ENCODE measurements at places on chromosomes 3 and 15.

- DNase-seq, result no peak
These were observed 7.1 kb upstream of the PXK start for GRCh38 chr3:58325525-58325992.

DNA sequence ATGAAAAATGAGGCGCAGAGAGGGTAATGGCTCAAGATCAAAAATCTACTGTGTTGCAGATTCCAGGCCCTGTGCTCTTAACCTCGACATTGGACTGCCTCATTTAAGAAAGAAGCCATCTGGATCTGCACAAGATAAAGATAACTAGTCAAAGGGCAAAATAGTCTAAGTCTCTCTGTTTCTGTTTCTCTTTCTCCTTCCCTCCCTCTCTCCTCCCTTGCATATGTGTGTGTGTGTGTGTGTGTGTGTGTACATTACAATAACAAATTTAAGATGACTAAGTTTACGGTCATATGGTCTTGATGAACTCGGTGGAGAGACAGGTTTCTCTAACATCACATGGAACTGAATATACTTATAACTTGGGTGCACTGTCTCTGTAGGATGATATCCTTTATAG is 69.2 kb downstream of the MEIS2 start:
- DNase-seq, result no peak

GRCh38 chr15:60510006-60510405 is 31.1 kb upstream of the ICE2 start:
- DNase-seq, result no peak

GRCh38 chr15:36008719-36009118 is 462.8 kb upstream of the DPH6 start:
- no peak for DNase-seq

DNA sequence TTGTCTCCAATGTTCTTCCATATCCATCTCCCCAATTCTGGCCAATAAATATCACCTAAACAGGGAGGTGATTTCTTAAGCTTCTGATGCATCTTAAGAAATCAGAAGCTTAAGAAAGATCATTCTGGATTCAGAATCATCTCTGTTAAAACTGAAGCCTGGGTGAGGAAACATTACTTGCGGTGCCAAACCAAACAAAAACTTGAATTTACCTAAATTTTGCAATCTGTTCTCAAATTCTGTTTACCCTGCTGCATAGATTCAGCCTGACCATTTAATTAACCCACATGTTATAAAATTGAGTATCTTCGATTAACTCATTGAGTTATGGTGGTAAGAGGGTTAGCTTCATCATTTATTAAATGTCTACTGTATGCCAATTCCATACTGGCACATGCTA is 204.4 kb upstream of the ZNF385D start:
- DNase-seq, result no peak

- DNase-seq, result no peak
These were observed 36.5 kb downstream of the ANAPC13 start for GRCh38 chr3:134449277-134449676.

DNA sequence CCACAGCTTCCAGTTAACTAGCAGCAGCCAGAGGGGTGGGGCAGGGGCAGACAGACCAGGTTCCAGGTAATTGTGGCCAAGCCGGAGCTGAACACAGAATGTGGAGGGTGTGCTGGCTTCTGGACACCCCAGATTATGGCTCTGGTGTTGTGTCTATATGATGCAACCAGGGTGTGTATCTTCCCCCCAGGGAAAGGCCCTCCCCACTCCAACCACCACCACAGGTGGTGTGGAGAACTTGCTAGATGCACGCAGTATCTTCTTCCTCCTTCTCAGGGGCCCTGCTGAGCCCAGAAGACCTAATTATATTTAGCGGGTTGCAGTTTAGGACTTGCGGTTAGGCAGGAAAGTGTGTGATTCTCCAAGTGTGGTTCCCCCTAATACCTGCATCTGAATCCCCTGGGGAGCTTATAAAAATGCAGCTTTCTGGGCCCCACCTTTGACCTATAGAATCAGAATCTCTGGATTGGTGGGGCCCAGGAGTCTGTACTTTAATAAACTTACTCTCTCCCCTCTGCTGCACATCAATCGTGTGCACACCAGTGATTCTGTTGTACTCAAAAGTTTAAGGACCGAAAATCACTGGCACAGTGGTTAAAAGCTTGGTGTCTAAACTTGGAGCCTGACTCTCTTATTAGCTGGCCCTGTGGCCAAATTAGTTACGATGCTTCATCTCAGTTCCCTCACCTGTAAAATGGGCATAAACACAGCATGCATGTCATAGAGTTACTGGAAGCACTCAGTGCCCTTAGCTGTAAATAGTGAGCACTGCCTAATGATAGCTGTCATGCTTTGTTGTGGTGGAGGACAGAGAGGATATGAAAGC is 379.1 kb upstream of the PROK2 start:
- DNase-seq, result no peak

DNA sequence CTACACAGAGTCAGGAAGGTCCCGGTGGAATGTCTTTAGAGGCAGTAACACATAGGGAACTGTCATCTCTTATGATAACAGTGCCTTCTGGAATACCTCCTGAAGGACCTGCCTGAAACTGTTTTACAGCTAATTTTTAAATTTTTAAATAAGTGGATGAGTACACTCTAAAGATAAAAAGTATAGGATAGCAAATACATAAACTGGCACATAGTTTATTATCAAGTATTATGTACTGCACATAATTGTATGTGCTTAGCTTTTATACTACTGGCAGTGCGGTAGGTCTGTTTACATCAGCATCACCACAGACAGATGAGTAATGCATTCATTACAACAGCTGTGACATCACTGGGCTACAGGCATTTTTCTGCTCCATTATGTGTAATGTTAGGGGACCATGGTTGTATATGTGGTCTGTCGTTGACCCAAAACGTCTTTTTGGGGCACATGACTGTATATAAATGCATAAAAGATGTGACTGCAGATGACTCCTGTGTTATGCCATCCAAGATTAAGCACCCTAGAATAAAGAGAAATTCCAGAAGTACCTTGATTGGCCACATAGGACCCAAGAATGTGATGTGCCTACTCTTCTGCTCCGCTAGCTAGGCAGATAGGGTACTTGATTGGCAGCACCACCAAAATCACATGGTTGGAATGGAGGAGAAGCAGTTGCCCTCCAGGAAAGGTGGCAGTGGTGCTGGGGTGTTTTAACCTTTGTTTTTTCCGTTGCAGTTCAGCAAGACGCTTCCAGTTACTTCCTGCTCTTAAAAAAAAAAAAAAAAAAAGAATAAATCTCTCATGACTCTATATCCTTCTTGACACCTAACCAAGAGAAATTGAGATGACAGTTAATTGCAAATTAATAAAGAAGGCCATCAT is 3.3 kb downstream of the VPS8 start:
- DNase-seq, result no peak

GRCh38 chr3:189027626-189028155 is 144.1 kb upstream of the TPRG1 start:
- DNase-seq, result no peak

GRCh38 chr15:77019521-77020331 is 24.8 kb downstream of the PSTPIP1 start:
- DNase-seq, result no peak

DNA sequence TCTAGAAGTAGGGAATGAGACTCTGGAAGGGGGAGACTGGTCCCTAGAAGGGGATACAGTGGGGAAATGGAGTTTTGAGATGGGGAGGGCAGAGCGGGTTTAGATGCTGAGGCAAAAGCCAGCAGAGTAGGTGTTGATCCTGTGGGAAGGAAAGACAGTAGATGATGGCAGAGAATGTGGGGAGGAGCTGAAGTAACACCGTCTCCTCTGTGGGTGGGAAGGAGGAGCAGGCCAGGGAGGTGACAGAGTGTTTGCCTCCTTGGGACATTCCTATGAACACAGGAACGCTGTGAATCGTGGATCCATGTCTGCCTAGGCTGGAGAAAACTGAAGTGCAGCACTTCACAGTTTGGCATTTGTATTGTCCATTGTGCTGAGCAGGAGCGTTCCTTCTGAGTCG is 20.4 kb downstream of the GRK7 start:
- no peak for DNase-seq

DNA sequence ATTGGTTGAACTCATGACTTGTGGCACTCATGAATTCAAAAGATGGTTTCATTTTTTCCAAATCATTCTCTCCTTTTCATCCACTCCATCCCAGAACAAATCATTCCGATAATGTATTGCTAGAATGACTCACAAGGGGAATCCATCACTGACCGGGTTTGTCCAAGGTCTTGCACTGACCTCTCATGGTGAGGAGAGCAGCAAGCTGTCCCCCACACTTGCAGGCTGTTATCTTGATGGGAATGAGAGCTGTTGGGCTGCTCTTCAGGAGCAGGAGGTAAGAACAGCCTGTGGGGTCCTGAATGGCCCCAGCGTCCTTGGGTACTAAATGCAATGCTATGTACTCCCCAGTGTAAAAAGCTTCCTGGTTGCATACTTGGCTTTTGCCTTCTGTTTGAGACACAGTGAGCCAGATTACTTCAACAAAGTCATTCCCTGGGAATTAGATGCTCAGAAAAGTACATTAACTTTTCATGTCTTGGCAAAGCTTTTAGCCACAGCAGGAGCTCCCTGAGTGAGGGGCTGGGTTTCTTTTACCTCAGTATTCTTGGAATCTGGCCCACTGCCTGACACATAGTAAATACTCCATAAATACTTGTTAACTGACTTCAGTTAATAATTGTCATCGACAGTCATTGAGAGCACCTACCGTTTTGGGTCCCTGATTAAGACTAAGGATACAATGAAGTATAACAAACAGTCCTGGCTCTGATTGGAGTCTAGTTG is 24.1 kb downstream of the CCNL1 start:
- DNase-seq, result no peak

- DNase-seq, result no peak
These were observed 692.7 kb upstream of the GRM7 start for GRCh38 chr3:6168256-6168655.

GRCh38 chr3:127886956-127887231 is 28.1 kb upstream of the KBTBD12 start:
- no peak for DNase-seq

- DNase-seq, result no peak
These were observed 189.4 kb downstream of the SLC9A9 start for GRCh38 chr3:143658861-143659260.

DNA sequence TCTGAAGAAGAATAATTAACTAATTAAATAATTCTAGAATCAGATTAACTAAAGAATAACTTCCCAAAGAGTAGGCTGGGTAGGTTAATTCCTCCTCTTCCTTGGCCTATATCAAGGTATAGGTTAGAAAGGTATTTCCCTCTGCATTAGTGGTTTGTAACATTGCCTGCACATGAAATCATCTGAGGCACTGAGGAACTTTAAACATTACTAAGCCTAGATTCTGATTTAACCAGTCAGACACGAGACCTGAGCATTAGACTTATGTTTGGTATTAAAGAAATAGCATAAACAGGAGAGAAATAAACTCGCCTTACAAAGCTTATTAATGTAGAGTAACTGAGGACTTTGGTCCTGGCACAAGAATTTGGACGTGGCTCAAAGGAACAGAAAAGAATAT is 84.2 kb downstream of the FGF7 start:
- no peak for DNase-seq

DNA sequence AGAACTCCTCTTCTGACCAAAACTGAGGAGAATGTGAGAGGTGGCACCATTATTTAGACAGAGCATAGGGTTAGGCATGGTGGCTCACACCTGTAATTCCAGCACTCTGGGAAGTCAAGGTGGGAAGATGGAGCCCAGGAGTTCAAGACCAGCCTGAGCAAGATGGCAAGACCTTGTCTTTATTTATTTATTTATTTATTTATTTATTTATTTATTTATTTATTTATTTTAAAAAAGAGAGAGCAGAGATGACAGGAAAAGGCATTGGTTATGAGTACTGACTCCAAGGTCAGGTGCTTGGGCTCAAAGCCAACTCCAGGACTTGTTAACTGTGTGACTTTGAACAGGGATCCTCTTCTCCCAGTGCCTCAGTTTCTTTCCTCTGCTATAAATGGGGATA is 217.7 kb downstream of the MEX3B start:
- no peak for DNase-seq

- no peak for DNase-seq
These were observed 4.4 kb downstream of the MTMR14 start for GRCh38 chr3:9653565-9654248.

GRCh38 chr3:115052906-115053305 is 94.2 kb downstream of the ZBTB20 start:
- DNase-seq, result no peak

DNA sequence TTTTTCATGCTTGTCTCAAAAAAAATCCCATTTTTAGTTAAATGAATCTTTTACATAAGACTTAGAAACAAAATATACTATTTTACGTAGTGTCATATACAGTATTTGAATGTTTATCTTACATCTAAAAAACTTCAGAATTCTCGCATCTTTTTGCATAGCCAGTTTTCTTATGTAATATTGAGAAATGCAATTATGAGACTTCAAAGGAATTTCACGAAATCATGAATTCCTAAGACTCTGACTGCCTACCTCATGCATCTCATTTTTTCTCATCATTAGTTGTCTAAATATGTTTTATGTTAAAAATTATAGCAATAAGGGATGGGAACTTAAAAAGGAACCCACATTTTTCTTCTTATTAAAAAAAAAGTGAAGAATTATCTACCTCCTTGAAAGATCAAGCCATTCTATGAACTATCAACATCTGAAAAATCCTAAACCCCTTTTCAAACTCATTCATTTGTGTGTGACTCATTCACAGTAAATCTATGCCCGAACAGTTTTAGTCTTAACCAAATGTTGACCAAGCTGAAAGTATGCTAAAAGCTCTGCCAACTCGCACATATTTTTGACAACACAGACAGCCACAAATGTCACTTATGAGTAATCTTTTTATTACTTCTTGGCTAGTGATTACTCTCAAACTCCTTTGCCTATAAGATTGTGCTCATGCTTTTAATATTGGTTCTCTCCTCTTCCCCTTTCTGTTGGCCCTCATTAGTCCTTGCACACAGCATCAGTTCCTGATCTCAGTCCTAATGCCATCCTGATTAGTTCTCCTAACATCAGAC is 115.9 kb downstream of the DCLK3 start:
- DNase-seq, result no peak

DNA sequence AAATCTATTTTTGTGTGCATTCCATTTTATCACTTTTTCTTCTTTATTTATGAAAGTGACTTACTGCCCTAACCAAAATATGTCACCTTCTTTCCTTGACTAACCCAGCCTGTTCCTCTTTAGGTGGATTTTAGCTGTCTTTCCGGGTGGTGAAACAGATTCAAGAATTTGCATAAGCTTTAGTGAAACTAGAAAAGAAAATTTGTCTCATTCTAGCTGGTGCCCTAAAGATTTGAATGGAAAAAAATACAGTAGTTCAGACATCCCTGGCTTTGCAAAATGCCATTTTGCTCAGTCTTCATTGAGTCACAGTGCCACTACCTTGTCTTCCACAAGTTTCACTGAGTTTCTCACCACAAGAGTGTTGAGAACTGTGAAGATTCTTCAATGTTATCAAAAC is 28.2 kb upstream of the CCDC50 start:
- DNase-seq, result no peak

GRCh38 chr15:64288577-64288976 is 67.4 kb downstream of the CSNK1G1 start:
- no peak for DNase-seq
